ENCODE measurements at places on chromosomes 13 and 19. TPM values are rescaled to one million over a fixed set of nuclear protein-coding genes. Genes with fewer than 3 reads are reported as not detected.

ZNF682 gene
- 3.2 TPM for polyA plus RNA-seq

KLK4 gene
- not detected for polyA plus RNA-seq

SYDE1 gene
- polyA plus RNA-seq, result 11.3 TPM

C13orf46 gene
- 0.20 TPM for polyA plus RNA-seq

ABHD13 gene
- 4.3 TPM for polyA plus RNA-seq

LRRC8E gene
- polyA plus RNA-seq, result 0.36 TPM

HCN2 gene
- polyA plus RNA-seq, result 19.3 TPM

FAM216B gene
- polyA plus RNA-seq, result 10.5 TPM

CKM gene
- polyA plus RNA-seq, result 5,160 TPM

TTYH1 gene
- polyA plus RNA-seq, result 3.6 TPM

ZNF506 gene
- polyA plus RNA-seq, result 6.6 TPM

STOML3 gene
- polyA plus RNA-seq, result not detected

TRPC4 gene
- 1.4 TPM for polyA plus RNA-seq

KASH5 gene
- polyA plus RNA-seq, result not detected

EPSTI1 gene
- 1.8 TPM for polyA plus RNA-seq

PALM gene
- polyA plus RNA-seq, result 30.3 TPM

ZNF563 gene
- 5.7 TPM for polyA plus RNA-seq

PPP1R13L gene
- polyA plus RNA-seq, result 100 TPM

ZNF260 gene
- polyA plus RNA-seq, result 4.5 TPM

LHB gene
- not detected for polyA plus RNA-seq

WDR87 gene
- polyA plus RNA-seq, result not detected

FCGBP gene
- polyA plus RNA-seq, result 2.1 TPM

CACNG6 gene
- polyA plus RNA-seq, result not detected

ENOX1 gene
- 2.1 TPM for polyA plus RNA-seq

CBARP gene
- polyA plus RNA-seq, result 0.97 TPM

RFPL4AL1 gene
- polyA plus RNA-seq, result not detected

Measured in right cardiac atrium (tissue), 5 donors.